Stimulated activated CD8-positive, alpha-beta memory T cell treated with anti-CD3 and anti-CD28 coated beads, Interleukin-12 subunit alpha, Interleukin-12 subunit beta, amount 100 ng/mL, for 4 hours (primary cell): ENCODE measurements at places on chromosomes 12 and 14.

DNA sequence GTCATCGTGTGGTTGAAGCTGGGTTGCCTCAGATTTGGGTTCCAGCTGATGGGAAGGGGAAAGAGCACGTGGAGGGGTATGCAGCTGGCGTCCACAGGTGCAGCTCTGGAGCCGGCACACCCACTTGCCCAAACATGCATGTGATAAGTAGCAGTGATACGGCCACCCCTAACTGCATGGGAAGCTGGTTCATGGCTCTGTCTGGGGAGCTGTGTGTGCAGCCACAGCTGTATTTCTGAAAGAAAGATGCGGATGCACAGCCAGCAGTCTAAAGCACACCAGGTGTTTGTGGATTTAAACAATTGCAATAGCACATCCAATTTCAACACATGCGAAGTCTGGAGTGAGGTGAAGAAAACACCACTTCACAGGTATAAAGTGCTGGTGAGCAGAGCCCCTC, 181.4 kb downstream of the EFCAB11 start:
- DNase-seq, result no peak

GRCh38 chr14:99133636-99134515, 138.1 kb downstream of the BCL11B start:
- no peak for DNase-seq

DNA sequence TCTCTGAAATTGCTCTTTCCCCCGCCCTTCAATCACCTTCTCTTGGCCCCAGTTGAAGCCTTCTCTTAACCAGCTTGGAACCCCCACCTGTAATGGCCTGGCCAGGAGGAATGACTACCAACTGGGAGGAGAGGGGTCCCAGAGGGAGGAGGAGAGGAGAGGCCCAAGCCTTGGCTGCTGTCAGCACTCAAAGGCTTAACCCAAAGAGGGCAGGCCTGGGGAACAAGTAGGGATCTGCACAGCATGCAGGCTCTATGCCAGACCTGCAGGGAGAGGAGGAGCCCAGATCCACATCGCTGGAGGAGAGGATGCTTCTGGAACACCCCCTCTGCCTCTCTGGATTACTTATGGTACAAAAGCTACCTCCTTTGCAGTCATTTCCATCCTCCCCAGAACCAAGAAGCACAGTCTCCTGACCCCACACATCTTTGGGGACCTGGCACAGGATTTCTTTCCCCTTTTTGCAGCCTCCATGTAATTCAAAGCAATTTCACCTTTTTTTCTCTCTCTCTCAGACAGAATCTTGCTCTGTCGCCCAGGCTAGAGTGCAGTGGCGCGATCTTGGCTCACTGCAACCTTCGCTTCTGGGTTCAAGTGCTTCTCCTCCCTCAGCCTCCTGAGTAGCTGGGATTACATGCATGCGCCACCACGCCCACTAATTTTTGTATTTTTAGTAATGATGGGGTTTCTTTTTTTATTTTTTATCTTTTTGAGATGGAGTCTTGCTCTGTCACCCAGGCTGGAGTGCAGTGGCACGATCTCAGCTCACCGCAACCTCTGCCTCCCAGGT, 6.2 kb downstream of the RARG start:
- no peak for DNase-seq

- DNase-seq, result no peak
These were observed 36.3 kb downstream of the LGMN start for GRCh38 chr14:92711976-92712653.

- no peak for DNase-seq
These were observed 787.7 kb upstream of the TMEM132C start for GRCh38 chr12:127479256-127479655.

GRCh38 chr14:21917699-21918436, 244.2 kb upstream of the OR4E1 start:
- DNase-seq, result no peak

GRCh38 chr12:121773011-121773777, 20.3 kb downstream of the RHOF start:
- peak; percentile 60 for DNase-seq

- no peak for DNase-seq
These were observed 9.3 kb downstream of the KRAS start for GRCh38 chr12:25241167-25242020.

GRCh38 chr14:67933266-67933665, 113.7 kb downstream of the RAD51B start:
- DNase-seq, result no peak

DNA sequence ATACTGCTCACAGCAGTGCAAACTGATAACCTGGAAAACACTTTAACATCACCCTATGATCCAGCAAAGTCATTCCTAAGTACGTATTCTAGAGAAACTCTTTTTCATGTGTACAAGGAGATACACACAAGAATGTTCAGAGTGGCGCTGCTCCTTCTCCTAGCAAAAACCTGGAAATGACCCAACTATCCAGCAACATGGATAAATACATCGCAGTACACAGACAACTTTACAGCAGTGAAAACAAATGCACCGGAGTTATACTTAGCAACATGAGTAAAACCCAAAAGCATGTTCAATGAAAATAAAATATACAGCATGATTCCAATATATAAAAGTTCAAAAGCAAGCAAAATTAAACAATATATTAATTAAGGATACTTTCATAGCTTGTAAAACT, 18.7 kb downstream of the SART3 start:
- no peak for DNase-seq

- DNase-seq, result no peak
These were observed 284.7 kb upstream of the PWP1 start for GRCh38 chr12:107400686-107401447.

DNA sequence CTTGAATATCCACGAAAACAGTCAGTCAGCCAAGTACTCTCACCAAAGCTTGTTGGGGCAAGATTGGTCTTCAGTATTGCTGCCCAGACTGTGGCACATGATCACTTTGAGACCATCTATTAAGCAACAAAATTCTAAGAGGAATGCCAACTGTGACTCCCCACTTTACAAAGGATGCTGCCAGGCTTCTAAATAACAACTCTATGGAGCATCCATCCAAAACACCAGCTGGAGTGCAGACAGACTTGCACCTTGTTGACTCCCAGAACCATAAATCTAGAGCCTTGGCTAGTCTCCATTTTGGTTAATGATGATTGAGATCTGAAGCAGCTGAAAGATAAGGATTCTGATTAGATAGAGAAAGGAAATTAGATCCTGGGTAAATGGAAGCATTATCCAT, 132.8 kb downstream of the DIO2 start:
- DNase-seq, result no peak

DNA sequence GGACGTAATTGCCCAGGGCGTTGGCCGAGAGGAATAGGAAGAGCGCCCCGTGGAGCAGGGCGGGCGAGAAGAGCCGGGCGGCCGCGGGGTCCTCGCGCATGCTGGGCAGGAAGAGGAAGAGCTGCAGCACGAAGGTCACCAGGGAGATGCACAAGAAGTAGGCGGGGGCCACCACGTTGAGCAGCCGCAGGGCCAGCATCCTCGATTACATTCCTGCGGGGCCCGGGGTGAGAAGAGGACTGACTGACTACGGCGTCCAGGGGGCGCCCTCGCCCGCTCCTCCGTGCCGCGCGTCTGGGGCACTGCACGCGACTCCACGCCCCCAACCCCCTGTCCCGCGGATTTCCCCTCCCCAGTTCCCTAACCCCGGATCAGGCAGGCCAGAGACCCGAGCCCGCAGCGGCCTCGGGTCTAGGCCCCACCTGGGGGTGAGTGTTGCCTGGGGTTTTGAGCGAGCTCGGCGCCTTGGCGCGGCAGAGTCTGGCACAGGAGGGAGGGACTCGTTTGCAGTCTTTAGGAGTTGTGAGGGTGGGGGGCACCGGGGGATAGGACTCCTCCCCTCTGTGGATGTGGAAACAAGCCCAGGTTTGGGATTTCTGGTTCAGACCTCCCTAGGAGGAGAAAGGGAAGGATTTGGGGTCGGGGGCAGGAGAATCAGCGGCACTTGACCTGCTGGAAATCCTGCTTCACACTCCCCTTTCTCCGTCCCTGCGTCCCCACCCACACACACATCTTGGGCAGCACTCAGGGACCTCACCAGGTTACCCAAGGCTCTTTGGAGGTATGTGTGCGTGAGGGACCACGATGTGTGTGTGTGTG, 1.8 kb downstream of the ZDHHC22 start:
- no peak for DNase-seq

- DNase-seq, result no peak
These were observed 12.2 kb downstream of the JDP2 start for GRCh38 chr14:75439989-75440388.

- no peak for DNase-seq
These were observed 646.5 kb upstream of the SEL1L start for GRCh38 chr14:82180139-82180538.

DNA sequence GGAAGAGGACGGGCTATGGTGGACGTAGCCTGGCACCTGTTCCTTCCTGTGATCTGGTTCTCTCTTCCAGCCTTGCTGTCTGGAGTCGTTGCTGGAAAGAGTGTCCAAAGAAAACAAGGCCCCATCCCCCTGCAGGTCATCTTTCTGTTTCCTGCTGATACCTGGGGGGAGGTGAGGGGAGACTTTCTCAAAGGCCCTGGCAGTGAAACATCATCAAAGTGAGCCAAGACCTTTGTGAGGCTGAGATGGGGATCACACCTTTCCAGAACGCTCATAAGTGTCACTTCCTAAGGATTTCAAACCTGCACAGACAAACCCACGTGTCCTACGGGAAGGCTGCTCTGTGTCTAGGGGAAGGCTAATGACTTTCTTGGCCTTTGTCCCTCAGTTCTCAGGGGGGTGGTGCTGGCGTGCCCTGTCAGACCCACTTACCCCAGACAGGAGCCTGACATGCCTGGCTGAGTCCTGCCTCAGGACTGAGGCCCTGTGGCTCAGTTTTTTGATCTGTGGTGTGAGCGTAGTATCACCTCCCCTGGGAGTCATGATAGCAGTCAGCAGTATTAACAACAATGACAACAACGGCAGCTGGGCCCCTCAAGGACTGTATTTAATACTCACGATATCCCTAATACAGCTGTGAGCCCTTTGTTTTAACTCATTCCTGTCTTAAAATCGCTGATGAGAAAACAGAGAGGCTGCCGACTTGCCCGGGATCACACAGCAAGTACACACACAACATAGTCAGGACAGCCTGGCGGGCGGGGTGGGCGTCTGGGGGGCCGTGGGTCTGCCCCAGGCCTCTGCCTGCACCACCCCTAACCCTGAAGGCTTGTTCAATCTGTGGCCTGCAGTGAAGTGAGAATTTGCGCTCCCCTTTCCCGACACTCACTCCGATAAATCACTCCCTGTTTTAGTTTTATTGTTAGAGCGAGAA, 235.2 kb downstream of the SLC41A2 start:
- no peak for DNase-seq

GRCh38 chr14:32327255-32327961, 1.7 kb upstream of the AKAP6 start:
- no peak for DNase-seq

DNA sequence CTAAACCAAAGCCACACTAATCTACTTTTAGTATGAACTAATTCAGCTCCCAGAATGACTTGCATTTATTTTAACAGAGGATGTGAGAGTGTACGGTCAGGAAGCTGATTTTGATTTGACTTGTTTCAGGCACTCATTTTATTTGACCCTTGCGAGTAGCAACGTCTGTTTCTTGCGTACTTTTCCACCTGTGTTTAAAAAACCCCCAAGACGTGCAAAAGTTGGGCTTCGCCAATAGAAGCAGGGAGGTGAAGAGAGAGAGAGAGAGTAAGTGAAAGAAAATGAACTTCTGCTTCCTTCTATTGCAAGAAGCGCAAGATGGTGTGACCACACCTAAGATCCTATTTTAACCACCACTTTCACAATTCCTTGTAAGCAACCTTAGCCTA, 6.7 kb upstream of the SLC15A4 start:
- no peak for DNase-seq

DNA sequence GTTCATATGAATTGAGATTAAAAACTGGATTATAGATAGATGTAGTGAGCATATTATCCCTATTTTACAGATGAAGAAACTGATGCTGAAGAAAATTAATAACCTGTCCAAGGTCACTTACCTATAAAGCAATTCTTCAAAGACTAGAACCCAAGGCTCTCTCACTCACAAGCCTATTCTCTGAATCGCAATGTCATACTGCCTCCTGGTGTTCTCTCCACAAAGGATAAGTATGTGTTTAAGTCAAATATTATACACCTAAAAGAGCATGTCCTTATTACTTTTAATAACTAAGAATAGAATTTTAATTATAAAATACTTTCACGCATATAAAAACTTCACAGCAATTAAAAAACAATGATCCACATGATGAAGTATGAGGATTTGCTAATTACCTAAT, 721.3 kb upstream of the USP15 start:
- no peak for DNase-seq

GRCh38 chr12:32811686-32812392, 56.1 kb upstream of the YARS2 start:
- DNase-seq, result no peak

DNA sequence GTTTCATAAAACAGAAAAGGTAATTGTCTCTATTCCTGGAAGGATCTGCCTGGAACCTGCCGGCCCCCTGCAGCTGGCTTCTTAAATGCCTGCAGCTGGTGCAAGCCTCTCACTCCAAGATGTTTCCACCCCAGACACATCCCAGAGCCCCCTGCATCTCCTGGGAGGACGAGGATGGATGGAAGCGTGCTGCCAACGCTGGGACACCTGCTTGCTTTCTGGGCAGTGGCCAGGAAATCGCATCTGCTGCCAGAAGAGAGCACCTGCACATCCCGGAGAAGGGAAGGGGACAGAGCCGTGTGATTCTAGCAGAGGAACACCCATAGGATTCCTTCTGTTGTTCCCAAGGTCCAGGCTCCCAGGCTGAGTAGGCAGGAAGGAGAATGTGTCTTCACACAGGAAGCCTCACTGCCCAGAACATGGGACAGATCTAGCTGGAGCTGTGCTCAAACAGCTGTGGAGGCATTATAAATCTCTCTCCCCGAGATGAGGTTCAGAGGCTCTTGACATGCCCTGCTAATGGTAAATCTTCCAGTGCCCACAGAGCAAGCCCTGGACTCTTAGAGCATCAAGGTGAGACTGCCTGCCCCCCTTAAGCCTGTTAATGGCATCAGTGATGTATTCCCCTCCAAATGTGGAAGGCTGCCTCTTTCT, 138.8 kb upstream of the MAP1LC3B2 start:
- DNase-seq, result no peak

DNA sequence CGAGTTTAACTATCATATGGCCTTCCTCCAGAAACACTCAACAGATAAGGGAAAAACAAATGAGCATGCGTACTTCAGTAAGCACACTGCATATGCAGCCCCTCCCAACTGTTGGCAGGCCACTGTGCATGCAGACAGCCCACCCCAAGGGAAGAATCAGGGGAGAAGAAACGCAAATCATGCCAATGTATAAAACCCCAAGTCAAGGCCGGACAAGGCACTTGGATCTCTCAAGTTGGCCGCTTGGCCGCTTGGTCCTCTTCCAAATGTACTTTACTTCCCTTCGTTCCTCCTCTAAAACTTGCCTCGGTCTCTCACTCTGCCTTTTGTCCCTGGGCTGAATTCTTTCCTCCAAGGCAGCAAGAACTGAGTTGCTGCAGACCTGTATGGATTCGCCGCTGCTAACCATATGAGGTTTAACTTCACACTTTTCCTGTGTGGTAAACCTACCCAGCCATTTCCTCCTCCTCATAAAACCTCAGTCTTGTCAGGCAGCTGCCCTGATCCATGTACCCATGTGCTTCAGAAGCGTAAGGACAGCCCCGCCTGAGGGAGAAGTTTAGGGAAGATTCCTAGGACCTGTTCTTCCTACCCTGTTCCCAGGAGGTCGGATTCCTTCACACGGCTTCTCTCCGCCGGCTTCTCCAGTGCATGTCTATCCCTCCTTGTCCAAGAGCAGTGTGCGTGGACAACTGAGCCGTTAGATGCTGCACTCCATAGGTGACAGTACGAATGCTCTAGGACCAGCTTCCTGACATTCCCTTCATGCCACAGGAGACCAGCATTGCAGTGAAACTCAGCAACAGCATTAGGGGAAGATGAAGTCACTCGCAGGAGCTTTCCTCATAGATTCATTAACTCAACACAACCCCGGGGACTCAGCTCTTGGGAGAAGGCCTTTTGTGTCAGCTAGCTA, 188.0 kb downstream of the MON2 start:
- DNase-seq, result no peak
